Right lung (tissue), 10 donors: ENCODE measurements at places on chromosomes 1 and 21. TPM values are rescaled to one million over a fixed set of nuclear protein-coding genes. Genes with fewer than 3 reads are reported as not detected.

GRCh38 chr1:240385985-240386978 is 225.7 kb downstream of the GREM2 start:
- DNase-seq = no peak

- no peak for DNase-seq
These were observed 45.1 kb upstream of the SDC3 start for GRCh38 chr1:30953685-30954084.

GRCh38 chr1:86750530-86750929 is 46.2 kb downstream of the SH3GLB1 start:
- DNase-seq = no peak

The LHX4 gene
- 4.1 TPM for polyA plus RNA-seq

DNA sequence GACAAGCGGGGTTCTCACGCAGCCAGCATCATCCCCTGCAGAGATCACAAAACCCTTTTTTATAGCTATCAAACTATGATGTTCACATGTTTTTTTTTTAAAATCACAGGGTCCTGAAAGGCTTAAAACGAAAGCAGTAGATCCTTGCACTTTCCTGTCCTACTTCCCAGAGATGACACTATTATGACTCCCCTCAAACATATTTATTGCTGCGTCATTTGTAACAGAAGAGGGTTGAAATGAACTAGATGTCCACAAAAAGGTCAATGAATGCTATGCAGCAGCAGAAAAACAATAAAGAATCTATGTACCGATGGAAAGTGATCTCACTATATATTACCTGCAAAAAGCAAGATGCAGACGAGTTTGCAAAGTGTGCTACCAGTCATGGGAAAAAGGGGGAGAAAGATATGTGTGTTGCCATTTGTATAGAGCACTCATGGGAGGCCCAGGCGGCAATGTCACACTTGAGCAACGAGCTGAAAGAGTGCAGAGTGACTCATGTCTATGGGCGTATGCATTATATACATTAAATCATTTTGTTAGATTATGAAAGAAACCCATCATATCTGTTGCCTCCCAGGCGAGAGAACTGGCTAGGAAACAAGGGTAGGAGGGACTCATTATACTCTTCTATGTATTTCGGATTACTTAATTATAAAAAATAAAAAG is 68.9 kb upstream of the PARP1 start:
- DNase-seq = no peak
